Urothelium cell line (cell line): ENCODE measurements at places on chromosomes 2 and 18.

- DNase-seq = no peak
Measured at GRCh38 chr2:29519338-29519925, 402.0 kb downstream of the ALK start.

DNA sequence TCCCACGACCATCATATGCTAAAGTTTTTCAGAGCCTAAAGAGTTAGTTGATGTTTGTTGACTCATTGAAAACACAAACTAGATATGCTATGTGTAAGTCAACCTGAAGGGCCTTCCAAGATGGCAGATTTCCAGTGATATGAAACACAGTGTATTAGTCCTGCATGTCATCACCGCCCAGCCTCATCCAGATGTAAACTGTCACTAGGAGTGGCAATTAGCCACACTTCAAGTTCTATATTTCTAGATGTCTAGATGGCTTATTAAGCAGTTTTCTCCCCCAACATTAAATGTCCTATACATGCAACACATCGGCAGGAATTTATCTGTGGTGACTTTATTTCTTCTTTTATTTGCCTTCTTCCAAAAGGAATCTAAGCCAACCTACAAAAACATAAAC is 444.1 kb upstream of the SMIM21 start:
- no peak for DNase-seq

DNA sequence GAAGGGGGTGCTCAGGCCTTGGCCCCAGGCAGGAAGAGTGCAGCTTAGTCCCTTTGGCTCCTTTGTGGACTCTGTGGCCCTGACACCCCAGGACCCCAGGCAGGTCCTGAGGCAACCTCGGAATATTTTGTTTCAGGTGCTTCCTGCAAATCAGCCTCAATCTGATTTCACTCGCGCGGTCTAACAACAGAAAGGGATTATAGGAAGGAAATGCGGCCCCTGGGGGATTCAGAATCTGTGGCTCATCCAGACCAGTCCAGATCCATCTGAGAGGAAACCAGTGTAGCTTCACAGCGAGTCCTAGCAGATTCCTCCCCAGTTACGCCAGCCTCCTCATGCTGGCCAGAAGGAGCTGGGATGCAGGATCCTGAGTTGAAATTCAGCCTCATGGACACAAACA is 59.5 kb upstream of the YWHAQ start:
- DNase-seq = peak; percentile 73

- no peak for DNase-seq
Measured at GRCh38 chr2:120933693-120934573, 198.3 kb downstream of the GLI2 start.

GRCh38 chr2:29747786-29748470 is 173.5 kb downstream of the ALK start:
- peak; percentile 91 for DNase-seq

DNA sequence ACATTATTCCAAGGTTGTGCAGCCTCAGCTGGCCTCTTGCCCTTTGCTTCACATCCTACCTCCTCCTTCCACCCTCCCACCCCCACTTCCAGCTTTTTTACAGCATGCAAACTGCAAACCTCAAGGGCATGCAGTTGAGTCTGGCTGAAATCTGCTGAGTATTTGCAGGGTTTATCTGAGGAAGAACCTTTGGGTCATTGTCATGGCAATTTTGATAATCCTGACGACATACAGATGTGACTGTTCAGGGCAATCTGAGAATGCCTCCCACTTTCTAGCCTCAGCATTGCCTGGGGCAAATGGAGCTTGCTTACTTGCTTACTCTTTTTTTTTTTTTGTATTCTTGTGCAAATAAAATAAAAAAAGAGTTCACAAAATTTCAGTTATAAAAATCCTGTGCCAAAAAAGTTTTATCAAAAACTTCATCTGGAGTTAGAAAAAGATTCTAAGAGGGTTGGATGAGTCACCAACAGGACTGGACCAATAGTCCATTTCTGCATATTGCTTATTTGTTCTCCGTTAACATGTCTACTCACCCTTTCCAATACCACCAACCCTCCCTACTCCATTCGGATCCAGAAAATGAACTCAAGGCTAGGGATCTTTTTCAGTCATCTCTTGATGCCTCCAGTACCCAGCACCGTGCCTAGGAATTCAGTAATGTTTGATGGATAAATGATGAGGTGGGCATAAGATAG is 23.6 kb upstream of the LHCGR start:
- no peak for DNase-seq

- no peak for DNase-seq
Measured at GRCh38 chr2:162934191-162934590, 95.6 kb upstream of the KCNH7 start.

DNA sequence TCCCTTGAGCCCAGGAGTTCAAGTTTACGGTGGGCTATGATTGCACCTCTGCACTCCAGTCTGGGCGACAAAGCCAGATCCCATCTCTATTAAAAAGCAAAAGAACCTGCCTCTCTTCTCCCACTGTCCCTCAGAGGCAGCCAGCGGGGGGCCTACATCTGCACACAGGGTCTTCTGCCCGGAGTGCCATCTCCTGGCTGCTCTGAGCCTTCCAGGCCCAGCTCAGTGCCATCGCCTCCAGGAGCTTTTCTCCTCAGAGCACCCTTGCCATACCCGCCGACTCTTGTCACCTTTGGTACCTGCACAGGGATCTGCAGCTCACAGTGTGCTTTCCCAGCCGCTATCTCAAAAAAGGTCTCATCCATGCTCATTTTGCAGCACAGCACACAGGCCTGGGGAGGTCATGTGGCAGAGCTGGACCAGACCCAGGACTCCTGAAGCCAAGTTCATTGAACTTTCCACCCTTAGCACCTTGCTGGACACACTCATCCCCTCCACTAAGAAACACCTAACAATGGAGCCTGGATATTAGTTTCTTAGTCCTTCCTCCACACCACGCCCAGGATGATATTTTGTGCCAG is 186.3 kb downstream of the HAUS1 start:
- no peak for DNase-seq
